ENCODE measurements at places on chromosomes 12 and 14.

DNA sequence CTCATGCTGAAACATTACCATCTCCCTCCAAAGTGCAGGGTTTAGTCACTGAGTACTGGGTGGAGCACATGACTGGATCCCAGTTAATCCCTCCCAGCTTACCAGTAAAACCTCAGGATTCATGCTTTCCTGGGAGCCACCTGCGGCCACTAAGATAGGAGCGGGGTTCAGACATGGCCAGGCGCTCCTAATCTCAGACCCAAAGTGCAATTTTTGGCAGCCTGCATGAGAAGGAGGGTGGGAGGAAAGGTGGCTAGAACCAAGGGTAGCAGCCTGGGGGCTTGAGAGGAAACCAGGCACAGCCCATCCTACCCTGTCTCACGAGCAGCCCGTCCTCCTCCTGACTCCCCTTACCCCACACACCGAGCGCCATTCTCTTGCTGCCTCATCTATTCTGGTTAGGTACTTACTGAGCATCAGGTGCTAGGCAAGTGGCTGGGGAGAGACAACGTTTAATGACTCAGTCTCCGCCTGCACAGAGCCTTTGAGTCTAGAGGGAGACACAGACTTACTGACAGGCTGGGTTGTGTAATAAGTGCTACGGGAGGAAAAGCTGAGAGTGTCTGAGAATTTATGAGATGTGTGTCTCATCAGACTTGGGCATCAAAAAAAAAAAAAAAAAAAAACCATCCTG is 9.9 kb downstream of the GPRC5A start:
- no peak for DNase-seq

DNA sequence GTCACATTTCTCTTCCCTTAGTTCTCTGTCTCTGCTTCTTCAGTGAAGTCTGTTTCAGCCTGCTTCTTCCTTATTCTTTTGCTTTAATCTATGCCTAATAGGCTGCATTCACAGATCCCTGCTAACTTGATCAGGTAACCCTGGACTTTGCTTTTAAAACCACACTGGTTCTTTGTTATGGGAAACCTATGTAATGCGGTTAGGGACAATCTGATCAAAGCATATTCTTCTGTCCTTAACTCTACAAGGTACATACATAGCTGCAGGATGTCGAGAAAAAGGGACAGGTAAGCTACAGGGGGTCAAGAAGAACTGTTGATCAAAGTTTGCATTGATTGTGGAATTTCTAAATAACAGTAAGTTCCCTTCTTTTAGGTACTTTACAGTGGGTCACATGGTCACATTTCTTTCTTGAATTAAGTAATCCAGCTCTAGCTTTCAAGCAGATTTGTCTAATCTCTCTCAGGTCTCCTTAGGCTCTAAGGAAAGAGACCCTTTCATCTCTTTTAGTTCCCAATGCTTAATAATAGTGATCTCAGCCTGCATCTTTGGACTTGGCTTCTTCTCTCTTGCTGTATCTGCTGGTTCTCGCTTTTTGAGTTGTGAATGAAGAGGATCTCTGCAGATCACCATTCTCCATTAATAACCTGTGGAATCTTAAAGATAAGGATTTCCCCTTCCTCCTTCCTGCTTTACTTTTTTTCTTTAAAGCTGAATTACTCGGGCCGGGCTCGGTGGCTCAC is 3.8 kb downstream of the COPZ1 start:
- no peak for DNase-seq

DNA sequence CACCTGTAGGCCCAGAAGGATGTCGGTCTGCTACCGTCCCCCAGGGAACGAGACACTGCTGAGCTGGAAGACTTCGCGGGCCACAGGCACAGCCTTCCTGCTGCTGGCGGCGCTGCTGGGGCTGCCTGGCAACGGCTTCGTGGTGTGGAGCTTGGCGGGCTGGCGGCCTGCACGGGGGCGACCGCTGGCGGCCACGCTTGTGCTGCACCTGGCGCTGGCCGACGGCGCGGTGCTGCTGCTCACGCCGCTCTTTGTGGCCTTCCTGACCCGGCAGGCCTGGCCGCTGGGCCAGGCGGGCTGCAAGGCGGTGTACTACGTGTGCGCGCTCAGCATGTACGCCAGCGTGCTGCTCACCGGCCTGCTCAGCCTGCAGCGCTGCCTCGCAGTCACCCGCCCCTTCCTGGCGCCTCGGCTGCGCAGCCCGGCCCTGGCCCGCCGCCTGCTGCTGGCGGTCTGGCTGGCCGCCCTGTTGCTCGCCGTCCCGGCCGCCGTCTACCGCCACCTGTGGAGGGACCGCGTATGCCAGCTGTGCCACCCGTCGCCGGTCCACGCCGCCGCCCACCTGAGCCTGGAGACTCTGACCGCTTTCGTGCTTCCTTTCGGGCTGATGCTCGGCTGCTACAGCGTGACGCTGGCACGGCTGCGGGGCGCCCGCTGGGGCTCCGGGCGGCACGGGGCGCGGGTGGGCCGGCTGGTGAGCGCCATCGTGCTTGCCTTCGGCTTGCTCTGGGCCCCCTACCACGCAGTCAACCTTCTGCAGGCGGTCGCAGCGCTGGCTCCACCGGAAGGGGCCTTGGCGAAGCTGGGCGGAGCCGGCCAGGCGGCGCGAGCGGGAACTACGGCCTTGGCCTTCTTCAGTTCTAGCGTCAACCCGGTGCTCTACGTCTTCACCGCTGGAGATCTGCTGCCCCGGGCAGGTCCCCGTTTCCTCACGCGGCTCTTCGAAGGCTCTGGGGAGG is at the start of gene LTB4R:
TSS of gene LTB4R (plus strand) at position 857 of the 959 bp plus-strand sequence. CDS start 4,150 bp downstream, outside the sequence.
- DNase-seq, result peak; percentile 56

DNA sequence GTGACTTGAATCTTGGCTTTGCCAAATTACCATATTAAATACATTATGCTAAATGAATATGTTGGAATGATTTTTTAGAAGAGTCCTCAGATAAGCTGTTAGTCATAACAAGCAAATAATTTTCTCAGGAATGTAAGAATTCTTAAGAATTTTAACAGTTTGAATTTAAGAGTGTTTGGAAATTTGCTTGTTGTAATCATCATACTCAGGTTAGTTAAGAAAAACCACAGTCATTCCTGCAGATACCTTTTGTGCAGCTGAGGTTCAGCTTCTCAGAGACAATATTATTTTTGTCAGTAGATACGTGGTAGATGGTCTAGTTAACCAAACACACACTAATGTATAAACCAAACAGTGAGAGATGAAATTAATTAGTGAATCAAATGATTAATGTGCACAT is 8.9 kb downstream of the WNK1 start:
- DNase-seq, result no peak

DNA sequence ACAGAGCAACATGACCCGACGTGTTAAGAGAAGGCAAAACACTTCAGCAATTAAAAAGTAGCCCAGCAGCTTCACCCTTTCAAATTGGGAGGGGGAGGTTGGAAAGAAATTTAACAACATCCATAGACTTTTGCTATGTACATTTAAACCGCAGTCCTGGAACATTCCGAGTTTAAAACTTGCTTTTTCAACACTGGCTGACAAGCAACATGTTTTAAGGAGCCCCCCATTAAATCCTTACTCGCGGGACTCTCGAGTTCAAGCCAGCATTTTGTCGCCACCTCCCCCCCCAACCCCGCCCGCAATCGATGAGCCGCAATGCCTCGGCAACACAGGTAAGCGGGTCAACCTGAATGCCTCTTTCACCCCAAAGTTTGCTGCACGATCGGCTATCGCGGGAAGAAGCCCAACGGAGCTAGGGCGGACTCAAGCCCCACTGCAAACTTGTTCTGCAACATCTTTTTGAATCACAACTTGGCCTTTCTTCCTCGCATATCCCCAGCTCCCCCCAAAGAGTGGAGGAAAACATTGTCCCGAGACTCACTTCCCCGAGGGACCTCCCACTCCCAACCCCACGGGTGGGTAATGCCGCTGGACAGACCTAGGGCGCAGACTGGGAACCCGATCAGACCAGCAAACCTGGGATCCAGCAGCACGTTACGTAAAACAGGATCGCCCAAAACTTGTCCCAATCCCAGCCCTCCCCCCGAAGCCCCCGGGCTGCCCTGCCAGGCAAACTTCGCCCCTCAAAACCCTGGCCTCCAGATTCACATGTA is 777 bp downstream of the ZFP36L1 start:
- DNase-seq, result peak; percentile 33

GRCh38 chr14:104928391-104929133 is 3.9 kb downstream of the PLD4 start:
- no peak for DNase-seq

DNA sequence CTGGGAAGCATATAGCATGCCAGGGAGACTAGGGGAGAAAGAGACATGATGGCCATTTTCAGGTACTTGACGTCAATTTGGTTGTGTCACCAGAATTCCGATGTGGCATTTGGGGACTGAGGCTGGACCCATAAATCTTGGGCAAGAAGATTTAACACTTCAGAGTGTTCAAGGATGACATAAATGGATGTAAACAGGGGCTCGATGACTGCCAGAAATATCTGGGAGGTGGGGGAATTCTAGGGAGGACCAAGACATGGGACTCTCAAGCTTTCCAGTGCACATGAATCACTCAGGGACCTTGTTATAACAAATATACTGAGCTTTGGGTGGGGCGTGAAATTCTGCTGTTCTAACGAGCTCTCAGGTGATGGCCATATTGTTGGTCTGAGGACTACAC is 17.8 kb downstream of the HAL start:
- no peak for DNase-seq

GRCh38 chr12:117583677-117584225 is 222.3 kb upstream of the NOS1 start:
- DNase-seq, result no peak

- no peak for DNase-seq
Measured at GRCh38 chr12:65415826-65416225, 137.3 kb downstream of the MSRB3 start.

GRCh38 chr12:44369998-44370397 is 506.1 kb downstream of the NELL2 start:
- no peak for DNase-seq

GRCh38 chr12:131950182-131950913 is 606 bp downstream of the EP400 start:
- DNase-seq, result no peak

DNA sequence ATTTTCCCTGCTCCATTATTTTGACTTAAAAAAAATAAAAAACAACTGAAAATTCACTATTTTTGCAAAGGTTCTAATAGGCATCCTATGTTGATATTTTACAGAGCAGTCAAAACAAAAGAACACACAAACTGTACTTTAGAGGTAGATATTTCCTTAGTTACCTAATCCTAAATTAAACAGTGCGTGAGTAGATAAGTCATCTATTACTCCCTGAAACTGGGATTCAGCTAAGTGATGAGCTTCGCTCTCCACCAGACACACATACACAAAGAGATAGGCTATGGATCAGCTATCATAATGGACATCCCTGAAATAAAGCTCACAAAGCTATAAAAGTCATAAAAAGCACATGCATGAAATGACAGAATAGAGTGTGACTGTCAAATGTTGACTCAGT is 398.7 kb downstream of the SOX5 start:
- DNase-seq, result no peak

DNA sequence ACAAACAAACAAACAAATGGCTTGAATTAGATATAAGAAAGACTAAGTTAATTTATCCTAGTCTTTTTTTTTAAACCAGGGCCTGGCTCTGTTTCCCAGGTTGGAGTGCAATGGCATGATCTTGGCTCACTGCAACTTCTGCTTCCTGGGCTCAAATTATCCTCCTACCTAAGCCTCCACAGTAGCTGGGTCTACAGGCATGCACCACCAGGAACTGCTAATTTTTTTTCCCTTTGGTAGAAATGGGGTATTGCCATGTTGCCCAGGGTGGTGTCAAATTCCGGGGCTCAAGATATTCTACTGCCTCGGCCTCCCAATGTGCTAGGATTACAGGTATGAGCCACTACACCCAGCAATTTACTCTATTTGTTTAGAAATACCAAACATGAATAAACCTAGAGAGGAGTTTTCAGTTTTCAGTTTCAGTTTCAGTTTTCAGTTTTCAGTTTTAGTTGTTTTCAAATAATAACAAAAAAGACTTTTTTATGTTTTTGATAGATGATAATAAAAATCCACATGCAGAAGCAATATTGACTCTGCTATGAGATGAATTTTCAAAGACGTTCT is 817.0 kb downstream of the FLRT2 start:
- DNase-seq, result no peak

DNA sequence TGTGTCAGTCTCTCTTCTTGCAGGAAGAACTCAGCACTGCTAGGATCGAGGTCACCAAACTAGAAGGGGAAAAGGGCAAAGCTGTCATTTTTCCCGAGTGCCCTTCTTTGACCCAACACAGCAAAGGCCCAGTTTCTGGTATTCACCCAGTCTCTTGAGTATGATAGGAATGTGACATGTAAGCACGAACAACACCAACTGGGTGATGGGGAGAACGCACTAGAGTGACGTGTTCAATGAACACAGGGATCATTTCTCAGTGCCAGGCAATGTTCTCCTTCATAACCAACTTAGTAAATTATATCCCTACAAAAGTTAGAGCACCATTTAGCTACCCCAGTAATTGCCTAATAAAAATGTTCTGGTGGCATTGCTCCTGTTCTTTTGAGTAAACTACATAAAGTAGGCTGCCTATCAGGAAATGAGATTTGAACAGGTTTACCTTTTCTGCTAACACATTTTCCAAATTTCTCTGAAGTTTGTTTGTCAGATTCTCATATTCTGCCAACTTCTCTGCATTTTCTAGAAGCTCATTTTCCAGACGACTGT is 64.5 kb downstream of the NIN start:
- DNase-seq, result no peak

GRCh38 chr12:52319097-52319496 is 2.1 kb downstream of the KRT83 start:
- DNase-seq, result no peak

GRCh38 chr12:65155784-65156183 is 13.6 kb upstream of the LEMD3 start:
- no peak for DNase-seq

DNA sequence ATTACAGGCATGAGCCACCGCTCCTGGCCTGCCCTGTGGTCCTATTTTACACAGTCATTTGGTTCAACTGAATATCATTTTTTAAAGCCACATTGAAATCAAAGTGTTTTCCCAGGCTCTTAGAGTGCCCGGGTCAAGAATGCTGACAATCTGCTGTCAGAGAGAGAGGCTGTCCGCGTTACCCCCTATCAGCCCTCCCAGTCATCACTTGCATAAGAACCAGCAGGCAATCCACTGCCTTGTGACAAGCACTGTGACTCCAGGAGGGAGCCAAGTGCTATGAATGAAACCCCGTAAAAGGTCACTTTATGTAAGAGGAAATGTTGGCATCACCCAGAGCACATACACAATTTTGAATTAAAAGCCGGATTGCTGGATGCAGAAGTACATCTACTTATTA is 13.5 kb downstream of the PHLDA1 start:
- DNase-seq, result no peak
